Fibroblast of skin of scalp (primary cell): ENCODE measurements at places on chromosomes 5 and 9.

- DNase-seq, result no peak
Observed at GRCh38 chr5:2871282-2871681, 119.8 kb upstream of the IRX2 start.

GRCh38 chr9:71820403-71820921 is 52.1 kb upstream of the CEMIP2 start:
- peak; percentile 27 for DNase-seq

DNA sequence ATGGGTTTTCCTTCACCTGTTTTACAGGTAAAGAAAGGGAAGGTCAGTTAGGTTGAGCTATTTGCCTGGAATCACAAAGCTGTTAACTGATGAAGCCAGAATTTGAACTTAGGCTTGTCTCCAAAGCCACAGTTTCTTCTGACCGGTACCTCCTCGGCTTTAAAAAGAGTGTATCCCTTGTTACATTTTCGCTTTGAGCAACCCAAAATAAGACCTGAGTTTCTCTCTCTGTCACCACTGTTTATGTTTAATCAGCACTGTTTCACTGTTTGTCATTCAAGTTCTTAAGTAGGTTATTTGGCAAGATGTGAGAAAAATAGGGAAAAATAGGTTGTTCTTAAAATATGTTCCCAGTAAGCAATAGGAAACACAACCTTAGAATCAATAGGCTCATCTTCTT is 84.6 kb downstream of the VCAN start:
- no peak for DNase-seq

DNA sequence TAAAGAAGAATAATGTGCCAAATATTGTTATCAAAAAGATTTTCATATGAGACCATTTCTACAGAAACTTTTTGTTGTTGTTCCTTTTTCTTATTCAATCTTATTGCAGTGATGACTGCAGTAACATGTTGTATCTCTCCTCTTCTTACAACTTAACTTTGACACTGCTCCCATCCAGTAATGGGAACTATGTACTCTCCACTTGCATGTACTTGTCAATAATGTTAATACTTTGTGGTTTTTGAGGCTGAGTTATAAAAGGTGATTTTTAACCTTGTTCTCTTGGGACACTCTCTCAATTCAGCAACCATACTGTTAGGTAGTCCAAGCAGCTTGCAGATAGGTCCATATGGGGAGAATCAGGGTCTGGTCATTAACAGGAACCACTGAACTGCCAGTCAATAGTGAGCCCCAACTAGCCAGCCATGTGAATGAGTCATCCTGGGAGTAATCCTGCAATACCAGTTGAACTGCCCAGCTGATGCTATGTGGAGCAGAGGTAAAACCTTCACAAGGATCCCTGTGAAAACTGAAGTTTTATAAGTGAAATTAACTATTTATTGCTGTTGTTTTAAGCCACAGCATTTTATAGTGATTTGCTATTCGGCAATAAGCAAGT is 199.6 kb upstream of the DAB2 start:
- peak; percentile 13 for DNase-seq

- no peak for DNase-seq
Observed at GRCh38 chr5:154858972-154859871, 795 bp downstream of the CNOT8 start.

- no peak for DNase-seq
Observed at GRCh38 chr5:119344231-119344630, 11.6 kb upstream of the TNFAIP8 start.

DNA sequence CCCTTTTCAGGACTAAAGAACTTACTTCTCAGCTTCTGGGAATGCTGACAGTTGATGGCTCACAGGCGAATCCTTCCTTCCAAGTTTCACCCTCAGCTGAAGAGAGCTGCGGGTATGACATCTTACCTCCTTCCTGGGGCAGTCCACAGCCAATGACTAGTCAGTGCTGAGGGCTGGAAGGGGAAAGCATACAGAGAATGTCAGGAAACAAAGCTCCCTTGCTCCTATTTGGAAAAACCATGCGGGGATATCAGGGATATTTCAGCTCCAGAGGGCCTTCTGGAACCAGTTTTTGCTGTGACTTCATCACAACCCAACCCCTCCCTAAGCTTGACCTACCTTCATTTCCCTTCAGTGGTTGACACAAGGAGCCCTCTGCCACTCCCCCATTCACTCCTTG is 15.7 kb downstream of the FTMT start:
- no peak for DNase-seq

DNA sequence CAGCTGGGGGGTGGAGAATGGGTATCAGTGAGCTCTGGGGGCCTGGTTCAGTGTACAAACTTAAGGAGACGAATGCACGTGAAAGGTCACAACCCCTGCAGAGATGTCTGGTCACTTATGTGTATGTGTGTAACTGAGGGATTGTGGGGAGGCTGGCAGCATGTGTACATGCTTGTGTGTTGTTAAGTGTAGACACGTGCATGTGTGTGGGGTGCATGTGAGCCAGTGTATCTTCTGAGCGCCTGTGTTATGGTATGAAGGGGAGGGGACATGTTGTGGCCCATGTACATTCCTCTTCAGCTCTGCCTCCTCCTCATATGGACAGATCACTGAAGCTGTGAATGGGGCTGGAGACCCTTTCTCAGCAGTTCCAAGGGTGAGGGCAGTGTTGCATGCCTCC is 2.0 kb downstream of the TMEM8B start:
- DNase-seq, result no peak

GRCh38 chr9:129250786-129251185 is 72.7 kb upstream of the IER5L start:
- peak; percentile 33 for DNase-seq

DNA sequence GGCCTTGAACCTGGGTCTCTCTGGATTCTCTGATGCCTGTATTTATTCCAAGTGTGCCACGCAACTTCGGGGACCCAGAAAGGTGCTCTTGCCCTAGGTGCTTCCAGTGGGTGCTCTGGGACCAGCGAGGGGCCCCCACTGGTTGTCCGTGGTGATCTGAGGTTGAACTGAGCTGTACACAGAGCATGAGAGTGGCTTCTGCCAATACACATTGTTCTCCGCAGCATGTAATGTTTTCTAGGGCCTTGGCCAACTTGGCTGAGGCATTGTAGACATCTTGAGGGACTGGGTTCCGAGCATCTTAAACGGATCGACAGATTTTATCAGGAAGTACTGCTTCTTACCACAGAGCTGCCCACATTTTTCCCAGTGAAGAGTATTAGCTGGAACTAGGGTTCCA is 117.9 kb downstream of the MTX3 start:
- no peak for DNase-seq

GRCh38 chr9:72537011-72537545 is 15.7 kb downstream of the TMC1 start:
- DNase-seq, result no peak

- no peak for DNase-seq
Observed at GRCh38 chr5:54757541-54757940, 227.9 kb downstream of the ESM1 start.

DNA sequence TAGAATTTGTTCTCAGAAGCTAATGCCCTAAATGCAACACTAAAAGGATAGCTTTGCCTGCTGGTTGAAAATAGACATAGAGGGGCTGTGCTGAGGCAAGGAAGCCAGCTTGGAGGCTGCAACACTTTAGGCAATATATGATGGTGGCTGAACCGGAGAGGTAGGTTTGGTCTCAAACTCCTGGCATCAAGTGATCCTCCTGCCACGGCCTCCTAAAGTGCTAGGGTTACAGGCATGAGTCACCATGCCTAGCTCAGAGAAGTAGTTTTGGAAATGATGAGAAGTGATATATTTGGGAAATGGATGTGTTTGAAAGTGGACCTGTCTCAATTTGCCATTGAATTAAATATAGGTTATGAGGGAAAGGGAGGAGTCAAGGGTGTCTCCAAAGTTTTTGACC is 10.0 kb downstream of the DUSP1 start:
- no peak for DNase-seq
